ENCODE measurements at places on chromosomes 5 and 9.

GRCh38 chr5:139878093-139878492 lies 82.5 kb downstream of the PSD2 start:
- no peak for DNase-seq

DNA sequence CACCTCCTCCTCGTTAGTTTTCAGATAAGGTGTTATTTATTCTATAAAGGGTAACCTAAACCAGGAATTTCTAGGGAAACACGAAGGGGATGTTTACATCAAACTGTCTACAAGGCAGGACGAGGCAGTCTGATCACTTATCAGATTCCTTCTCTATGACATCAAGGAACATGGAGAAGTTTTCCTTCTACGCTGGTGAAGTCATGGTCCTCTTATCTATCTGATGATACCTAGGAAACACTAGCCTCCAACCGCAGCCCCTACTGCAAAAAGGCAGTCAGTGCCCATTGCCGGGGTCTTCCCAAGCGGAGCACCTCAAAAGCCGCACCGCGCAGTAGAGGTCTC lies 1.5 kb downstream of the MPDZ start:
- DNase-seq = no peak

GRCh38 chr5:133744051-133744959 lies 132.0 kb upstream of the FSTL4 start:
- DNase-seq = no peak

DNA sequence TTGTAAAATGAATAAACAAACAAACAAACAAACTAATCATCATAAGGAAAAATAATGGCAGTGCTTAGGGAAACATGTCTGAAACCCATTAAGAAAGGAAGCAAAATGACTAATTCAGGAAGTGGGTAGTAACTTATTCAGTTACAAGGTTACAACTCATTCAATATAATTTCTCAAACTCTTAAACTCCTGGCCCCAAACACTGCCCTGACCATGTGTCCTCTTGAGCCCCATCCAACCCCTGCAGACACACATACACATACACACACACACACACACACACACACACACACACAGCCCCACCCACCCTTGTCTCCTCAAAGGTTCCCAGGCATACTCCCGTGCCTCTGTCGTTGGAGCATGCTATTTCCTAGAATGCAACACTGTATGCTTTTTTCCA lies 193.9 kb downstream of the SEC61B start:
- DNase-seq = no peak

DNA sequence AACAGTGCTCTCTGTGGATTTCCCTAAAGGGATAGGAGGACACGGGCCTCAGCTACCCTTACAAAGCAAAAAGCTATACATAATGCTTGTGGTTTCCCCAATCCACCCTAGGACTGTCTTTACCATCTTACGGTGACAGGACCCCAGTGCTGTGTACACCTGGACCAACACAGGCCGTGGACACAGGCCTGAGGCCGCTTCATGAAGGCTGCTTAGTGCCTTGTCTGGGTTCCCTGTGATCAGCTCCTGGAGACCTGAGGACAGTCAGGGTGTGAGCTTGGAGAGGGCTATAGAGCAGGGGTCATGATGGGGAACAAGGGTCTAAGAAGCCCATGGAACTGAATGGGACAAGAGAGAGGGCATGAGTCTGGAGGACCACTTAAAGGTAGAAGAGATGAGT lies 2.9 kb downstream of the FANCG start:
- no peak for DNase-seq

GRCh38 chr5:62155988-62156387 lies 150.0 kb upstream of the KIF2A start:
- DNase-seq = no peak

DNA sequence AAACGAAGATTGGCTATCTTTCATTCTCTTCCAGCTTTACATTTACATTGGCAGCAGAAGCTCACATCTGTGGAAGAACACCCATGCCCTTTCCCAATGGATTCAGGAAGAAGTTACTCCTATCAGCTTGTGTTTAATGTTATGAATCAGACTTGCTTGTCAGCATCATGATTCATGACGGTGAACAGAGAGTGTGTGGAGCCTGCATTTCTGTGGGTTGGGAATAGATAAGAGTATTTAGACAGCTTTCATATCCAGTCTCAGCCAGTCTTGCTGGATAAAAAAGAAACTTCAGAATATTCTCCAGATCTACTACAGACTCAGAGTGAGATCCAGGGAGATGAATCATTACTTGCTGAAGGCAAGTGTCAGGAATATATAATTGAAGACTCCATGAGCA lies 812.9 kb upstream of the ZNF608 start:
- DNase-seq = peak; percentile 80

DNA sequence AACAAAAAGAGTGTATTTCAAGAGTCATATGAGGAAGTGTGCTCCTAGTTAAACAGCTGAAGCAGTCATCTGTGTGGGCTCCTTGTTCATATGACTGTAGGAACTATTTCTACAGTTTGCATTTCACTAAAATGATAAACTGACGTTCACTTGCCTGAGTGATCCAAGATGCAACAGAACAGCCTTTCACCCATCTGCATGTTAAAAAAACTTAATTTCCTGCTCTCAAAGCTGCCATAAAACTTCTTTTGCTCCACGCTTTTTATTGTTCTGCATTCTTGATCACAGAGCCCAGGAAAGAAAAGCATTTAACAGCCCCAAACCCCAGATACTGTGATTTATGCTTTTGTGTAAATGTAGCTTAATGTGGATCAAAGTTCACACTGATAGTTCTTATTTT lies 43.9 kb downstream of the ZNF608 start:
- DNase-seq = no peak

GRCh38 chr9:68970151-68970550 lies 43.8 kb downstream of the PRKACG start:
- DNase-seq = no peak

DNA sequence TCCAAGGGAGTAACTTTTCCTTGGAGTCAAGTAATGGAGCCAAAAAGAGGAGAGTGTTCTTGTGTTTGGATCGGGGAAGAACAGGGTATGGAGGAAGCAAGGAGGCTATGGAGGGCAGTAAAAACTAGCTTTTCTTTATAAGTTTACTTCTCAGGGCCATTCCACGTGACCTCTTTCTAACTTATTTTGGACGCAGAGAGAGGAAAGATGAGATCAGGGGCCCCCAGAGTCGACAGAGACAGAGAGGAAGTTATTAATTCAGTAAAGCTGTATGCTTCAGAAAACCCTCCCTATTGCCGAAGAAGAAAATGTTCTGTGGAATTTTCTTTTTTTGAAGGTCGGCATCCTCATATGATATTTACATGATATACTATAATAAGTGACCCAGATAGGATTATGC lies 233.8 kb upstream of the MPDZ start:
- DNase-seq = no peak

DNA sequence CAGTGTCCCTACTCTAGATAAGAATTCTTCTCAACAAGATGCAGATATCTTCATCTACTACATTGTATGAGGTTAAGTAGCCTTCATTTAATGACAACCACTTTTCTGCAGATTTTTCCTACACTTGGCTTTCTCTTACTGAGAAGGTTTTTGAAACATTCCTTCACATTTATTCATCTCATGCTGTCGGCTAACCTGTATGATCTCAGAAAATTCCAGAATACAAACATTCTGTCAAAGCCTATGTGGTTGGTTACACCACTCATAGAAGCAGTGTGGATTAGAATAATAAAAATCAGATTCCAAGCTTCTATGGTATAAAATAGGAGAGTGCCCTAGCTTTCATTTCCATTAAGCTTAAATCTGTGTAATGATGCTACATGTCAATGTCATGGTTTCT lies 39.4 kb upstream of the ERCC6L2 start:
- no peak for DNase-seq

- no peak for DNase-seq
These were observed 68.2 kb downstream of the MFAP3 start for GRCh38 chr5:154107010-154107409.

- no peak for DNase-seq
These were observed 522.6 kb downstream of the BNC2 start for GRCh38 chr9:16347886-16348285.

DNA sequence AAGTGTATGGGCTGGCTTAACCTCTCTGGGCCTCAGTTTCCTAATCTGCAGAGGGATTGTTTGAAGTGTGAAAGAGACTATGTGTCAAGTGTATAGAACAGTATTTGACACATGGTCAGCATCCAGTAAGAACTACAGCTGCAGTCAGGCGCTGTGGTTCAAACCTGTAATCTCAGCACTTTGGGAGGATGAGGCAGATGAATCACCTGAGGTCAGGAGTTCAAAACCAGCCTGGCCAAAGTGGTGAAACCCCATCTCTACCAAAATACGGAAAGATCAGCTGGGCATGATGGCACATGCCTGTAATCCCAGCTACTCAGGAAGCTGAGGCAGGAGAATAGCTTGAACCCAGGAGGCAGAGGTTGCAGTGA lies 31.9 kb upstream of the STING1 start:
- no peak for DNase-seq

GRCh38 chr5:18745988-18746615 lies 1111.8 kb downstream of the TAF11L14 start:
- no peak for DNase-seq

DNA sequence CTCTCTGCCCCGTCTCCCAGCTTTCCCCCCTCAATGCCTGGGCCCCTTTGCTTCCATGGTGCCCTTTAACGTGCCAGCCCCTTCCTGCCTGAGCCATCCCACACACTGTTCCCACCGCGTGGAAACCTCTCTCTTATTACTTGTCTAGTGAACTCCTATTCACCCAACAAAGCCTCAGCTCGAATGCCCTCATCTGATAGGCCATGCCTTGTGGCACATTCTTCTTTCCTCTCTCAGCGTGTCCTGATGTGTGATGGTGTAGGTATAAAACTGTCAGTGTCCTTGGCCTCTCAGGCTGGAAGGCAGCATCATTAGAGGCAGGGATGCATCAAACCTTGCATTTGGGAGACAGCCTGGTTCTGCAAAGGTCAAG lies 152.3 kb downstream of the OLFM1 start:
- no peak for DNase-seq

DNA sequence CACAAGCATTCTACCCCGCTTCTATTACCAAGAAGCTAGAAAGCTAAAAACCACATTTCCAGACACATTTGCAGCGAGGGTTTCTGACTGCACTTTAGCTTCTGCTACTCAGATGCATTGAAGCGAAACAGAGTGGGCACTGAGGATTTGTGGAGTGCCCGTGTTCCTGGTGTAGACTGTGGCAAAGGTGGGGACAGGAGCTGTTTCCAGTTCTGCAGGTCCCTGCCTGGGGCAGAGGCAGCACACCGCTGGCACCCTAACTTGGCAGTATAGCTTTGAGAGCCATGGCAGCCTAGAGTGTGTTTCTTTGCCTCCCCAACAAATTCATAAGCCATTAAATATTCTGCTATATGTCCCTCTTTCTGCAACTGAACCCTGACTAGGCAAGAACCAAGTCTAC lies 108.6 kb upstream of the SPOCK1 start:
- DNase-seq = no peak

- DNase-seq = no peak
These were observed 11.6 kb upstream of the SLC6A7 start for GRCh38 chr5:150178262-150178661.

DNA sequence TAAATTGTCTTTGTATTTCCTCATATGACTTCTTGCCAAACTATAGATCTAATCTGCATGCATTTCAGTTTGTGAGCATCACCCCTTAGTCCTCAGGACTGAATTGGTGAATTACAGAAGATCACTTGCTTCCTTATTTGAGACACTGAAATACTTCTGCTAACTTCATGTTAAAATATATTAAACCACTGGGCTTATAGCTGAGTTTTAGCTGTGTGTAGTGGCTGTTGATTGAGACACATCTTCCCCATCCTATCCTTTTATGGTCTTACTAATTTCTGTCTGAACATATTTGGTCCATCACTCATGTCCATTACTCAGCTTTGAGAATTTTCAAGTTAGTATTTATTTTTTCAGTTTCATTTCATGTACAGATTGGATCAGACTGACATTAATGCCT lies 295.9 kb downstream of the PSAT1 start:
- DNase-seq = no peak

- no peak for DNase-seq
These were observed 174.2 kb downstream of the TMEM161B start for GRCh38 chr5:88094403-88094802.

GRCh38 chr5:171418316-171418981 lies 998 bp upstream of the FGF18 start:
- no peak for DNase-seq

- no peak for DNase-seq
These were observed 59.4 kb downstream of the CXXC5 start for GRCh38 chr5:139707445-139708003.

DNA sequence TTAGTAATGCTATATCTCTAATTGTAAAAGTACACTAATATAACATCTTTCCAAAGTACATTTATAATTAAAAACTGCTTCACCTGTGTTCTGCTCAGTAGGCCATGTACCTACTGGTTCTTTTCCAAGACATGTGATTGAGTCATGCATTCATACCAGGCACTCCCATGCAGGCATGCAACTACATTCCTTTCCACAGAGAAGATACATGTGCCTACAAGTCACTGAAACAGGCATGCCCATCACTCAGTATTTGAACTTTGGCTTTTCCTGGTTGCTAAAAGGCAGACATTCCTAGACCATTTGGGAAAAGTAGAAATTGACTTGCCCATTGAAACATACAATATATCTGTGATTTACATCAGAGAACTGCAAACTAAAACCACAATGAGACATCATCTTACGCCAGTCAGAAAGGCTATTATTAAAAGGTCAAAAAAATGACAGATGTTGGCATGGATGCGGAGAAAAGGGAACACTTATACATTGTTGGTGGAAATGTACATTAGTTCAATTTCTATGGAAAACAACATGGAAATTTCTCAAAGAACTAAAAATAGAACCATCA lies 148.3 kb upstream of the MOCS2 start:
- peak; percentile 99 for DNase-seq

- DNase-seq = no peak
These were observed 45.5 kb upstream of the IFNE start for GRCh38 chr9:21527579-21527978.

- DNase-seq = no peak
These were observed 152.3 kb downstream of the SNX18 start for GRCh38 chr5:54669845-54670244.

GRCh38 chr5:152061095-152061494 lies 136.4 kb upstream of the GLRA1 start:
- no peak for DNase-seq

- no peak for DNase-seq
These were observed 88.9 kb upstream of the TRPM3 start for GRCh38 chr9:71210326-71210725.

DNA sequence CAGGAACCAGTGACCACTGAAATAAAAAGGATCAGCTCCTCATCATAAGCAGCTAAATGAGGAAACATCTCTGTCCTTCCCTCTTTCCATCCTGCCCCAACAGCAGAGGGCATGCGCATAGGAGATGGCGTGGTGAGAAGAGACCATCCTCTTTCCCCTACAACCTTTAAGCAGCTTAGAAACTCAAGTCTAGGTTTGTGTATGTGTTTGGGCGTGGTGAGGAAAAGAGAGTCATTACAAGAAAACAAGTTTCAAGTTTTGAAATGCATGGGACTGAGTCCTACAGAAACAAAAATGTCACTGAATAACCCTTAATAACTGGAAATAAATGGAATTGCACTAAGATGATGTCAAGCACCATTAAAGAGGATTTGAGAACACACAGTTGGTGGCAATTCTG lies 96.4 kb upstream of the IL12B start:
- no peak for DNase-seq

GRCh38 chr5:145178641-145179523 lies 656.3 kb downstream of the PRELID2 start:
- DNase-seq = no peak

All from keratinocyte (primary cell).